Mammary epithelial cell (primary cell): ENCODE measurements at places on chromosomes 1 and 21. TPM values are rescaled to one million over a fixed set of nuclear protein-coding genes. Genes with fewer than 3 reads are reported as not detected.
A peak's percentile ranks its signal among the peaks of the same experiment; 100 is the strongest.

DNA sequence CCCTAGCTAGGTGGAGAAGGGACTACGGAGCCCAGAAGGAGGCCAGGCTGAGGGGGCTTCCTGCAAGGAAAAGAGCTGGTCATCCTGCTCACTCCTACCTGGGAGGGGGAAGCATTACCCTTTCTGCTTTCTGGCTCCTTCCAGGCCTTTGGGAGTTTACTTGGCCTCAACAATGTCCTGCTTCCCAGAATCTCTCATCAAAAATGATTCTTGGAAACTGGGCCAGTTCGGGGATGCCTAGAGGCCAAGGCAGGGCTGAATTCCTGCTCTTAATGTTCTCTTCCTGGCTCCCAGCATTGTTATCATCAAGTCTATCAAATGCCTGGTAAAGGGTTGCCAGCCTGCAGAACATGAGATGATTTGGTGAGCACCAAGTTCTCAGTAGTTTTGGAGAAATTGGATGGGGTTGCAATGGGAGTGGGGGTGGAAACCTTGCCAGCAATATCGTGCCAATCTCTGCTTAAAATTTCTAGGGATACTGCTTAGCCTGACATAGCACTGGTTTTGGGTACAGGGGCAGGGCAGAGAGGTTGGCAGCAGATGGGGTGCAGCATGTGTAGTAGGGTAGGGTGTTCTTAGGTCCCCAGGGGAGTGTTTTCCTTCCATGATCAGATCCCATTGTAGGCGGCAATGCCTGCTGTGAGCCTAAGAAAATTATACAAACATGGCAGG lies 7.7 kb upstream of the PAFAH2 start:
- no peak for DNase-seq

DNA sequence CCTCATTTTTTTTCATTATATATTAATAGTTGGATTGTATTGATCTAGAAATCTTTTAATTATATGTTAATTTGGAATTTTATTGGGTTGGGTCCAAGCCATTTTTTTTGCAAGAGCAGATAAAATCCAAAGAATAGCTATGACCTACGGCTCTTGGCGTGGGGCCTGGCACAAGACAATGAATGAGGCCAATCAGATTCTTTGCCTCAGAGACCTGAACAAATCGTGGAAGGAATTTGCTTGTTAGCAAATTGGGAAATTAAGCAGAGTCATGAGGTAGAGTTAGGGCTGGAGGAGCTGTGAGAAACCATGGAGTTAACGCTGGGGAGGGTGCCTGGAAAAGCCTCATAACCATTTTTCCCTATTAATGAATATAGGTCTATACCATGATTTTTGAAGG lies 40.1 kb downstream of the CAMSAP2 start:
- DNase-seq = no peak

DNA sequence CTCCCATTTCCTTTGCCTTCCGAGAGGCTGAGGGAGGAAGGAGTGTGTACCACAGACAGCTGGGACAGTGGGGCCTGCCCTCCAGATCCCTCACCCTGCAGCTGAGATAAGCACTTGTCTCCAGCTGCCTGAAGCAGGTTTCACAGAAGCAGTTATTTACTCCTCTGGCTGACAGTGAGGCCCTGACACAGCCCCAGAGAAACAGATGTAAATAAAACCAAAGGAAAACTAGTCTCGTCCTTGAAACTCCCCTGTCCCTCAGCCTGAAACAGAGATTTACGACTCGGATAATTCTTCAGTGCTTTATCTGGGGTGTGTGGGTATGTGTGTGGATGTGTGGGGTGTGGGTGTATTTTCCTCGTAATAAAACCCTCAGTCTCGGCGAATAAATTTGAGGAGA lies 181.1 kb downstream of the IGSF21 start:
- DNase-seq = no peak

DNA sequence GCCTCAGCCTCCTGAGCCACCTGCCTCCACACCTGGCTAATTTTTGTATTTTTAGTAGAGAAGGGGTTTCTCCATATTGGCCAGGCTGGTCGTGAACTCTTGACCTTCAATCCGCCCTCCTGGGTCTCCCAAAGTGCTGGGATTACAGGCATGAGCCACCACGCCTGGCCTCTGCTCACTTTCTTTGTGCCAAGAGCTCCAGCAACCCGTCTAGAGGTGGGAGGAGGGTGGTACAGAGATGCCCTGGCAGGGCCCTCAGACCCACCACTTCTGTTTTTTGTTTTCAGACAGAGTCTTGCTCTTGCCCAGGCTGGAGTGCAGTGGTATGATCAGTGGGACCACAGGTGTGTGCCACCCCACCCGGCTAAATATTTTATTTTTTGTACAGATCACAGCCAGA lies 6.9 kb upstream of the SYNC start:
- DNase-seq = no peak

DNA sequence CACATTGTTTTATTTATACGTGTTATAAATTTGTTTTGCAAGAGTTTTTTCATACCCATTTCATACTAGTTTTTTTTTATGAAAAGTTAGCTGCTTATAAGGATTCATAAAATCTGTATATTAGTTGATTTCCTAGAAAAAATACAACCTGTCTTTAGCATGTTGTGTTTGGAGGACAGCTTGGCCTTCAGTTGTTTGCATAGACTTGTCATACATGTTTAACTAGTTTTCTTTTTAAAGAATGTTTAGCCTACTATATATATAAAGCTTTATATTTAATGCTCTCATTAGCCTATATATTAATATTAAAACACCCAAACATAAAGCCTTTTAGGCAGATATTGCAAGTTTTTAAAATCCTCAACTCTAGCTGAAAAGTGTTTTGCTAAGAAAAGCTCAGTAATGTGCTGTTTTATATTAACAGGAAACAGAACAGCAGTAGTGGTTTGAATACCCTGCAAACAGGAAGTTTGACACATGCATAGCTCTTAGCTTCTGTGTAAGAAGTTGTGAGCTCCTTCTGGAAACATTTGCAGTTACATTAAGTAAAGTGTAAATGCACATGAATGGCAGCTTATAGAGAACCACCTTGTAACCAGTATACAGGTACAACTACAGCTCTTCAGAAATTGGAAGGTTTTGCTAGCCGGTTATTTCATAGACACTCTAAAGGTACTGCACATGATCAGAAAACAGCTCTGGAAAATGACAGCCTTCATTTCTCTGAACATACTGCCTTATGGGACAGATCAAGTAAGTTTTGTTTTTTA lies at the start of gene PRKACB:
TSS of gene PRKACB (plus strand) at position 476 of the 770 bp plus-strand sequence. CDS start at position 567, 91 bp downstream.
- DNase-seq = peak; percentile 27

DNA sequence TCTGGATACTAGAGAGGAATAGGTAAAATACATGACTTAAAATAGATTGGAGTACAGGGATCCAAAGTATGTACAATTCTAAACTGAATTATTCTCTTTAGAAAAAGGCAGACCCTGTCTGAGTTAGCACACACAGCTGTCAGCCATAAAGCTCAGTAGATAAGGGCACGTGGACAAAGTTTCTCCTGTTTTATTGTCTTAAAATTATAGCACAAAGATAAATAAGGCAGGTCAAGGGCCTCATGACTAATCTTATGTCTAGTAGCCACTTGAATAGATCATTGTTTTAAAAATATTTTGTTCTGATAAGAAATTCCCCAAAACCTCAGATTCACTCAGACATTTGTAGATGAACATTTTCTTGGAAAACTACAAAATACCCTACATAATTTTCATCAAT lies 205.2 kb downstream of the ZP4 start:
- no peak for DNase-seq

DNA sequence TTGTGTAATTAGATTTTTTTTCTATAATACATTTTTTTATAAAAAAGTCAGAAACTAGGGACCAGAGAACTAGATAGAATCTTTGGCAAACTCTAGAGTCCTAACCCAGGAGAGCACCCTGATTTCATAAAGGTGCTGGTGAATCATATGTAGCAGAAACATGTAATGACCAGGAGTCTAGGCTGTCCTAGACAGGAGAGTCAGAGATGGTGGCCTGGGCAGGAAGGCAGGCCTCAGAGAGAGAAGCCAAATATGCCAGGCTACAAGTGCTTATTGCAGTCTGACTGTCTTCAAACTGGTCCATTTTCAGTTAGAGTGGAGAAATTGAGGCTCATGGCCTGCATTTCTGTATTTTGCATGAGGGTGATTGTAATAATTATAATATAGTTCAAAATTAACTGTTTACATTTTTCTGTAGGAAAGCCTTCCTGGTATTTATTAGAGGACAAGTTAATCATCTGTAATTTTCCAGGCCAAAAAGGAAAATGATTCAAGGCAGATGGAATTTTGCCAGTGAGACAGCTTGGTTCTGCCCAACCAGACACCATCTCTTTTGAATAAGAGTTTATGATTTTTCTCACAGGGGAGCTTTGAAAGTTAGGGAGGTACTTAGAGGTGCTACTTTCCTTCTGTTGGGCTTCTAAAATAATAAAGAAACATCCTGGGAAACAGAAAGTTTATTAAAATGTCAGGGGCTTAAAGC lies 129.8 kb downstream of the S1PR1 start:
- DNase-seq = peak; percentile 11

DNA sequence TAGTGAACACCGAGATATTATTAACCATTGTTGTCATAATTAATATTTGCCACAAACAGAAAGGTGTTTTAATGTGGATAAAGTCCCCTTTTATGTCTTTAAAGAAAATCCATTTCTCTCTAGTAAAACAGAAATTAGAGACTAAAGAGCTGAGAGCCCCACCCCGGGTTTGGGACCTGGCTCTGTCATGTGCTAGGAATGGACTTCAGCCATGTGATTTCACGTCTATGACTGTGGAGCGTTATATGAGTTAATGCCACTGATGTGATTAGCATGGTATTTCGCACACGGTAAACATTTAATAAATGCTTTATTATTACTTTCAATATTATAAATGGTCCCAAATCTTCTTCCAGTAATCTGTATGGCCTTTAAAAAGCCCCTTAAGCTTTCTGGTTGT lies 205.0 kb upstream of the NFIA start:
- no peak for DNase-seq

GRCh38 chr1:197884173-197884572 lies 18.3 kb upstream of the C1orf53 start:
- no peak for DNase-seq

DNA sequence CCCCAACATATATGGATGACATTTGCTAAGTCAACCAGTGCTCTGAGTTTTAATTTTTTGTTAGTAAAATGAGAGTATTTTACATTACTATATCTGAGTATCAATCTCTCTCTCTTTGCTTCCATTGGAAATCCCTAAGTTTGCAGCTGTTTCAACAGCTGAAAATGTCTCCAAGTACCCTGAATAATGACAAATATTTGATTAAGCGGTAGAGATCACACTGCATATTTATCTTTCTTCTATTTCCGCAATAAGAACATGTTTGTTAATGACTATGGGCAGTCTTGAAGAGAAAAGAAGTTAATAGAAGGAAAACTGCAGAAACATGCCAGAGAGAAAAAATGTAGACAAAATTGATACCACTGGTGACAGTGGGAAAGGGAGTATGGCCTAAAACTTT lies 1117.5 kb downstream of the NCAM2 start:
- no peak for DNase-seq

DNA sequence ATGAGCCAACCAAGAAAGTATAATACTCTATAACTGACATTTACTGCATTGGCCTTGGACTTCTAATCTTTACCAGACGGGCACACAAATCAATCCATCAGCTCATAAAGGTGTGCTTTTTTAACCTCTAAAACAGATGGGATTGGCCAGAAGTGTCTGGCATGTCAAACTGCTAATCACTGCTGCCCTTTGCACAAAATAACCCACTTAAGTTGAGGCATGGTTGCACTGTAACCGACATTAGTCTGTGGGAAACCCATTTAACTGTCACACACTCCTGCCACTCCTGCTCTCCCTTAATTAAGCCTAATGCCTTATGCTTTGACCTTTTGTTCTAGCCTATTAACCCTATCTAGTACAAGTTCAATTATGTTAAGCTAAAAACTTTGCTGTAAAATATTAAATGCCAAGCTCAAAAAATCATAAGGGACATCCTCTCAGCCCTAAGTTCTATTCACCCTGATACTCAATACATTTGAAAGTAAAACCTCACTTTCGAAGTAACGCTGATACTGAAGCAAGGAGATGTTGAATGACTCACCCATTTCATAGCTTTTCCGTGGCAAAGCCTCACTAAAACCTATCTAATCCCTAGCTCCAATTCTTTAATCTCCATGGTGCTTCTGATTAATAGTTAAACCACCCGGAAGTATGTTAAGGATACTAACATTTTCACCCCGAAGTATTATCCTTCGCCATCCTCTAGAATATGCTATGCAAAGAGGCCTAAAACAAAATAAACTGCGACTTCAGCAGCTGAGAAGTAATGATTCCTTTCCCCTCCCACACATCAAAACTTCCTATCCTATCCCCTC lies 12.9 kb downstream of the NRIP1 start:
- DNase-seq = no peak

- peak; percentile 81 for DNase-seq
Observed at GRCh38 chr1:39653546-39654031, 14.1 kb upstream of the HEYL start.

The ADAMTSL4 gene
- 98.0 TPM for total RNA-seq

The NMNAT1 gene
- total RNA-seq = 9.7 TPM

The BCAR3 gene
- total RNA-seq = 93.0 TPM
